ENCODE measurements at places on chromosomes 16 and 17. TPM values are rescaled to one million over a fixed set of nuclear protein-coding genes. Genes with fewer than 3 reads are reported as not detected.

The SPIRE2 gene
- polyA plus RNA-seq = 14.7 TPM

DNA sequence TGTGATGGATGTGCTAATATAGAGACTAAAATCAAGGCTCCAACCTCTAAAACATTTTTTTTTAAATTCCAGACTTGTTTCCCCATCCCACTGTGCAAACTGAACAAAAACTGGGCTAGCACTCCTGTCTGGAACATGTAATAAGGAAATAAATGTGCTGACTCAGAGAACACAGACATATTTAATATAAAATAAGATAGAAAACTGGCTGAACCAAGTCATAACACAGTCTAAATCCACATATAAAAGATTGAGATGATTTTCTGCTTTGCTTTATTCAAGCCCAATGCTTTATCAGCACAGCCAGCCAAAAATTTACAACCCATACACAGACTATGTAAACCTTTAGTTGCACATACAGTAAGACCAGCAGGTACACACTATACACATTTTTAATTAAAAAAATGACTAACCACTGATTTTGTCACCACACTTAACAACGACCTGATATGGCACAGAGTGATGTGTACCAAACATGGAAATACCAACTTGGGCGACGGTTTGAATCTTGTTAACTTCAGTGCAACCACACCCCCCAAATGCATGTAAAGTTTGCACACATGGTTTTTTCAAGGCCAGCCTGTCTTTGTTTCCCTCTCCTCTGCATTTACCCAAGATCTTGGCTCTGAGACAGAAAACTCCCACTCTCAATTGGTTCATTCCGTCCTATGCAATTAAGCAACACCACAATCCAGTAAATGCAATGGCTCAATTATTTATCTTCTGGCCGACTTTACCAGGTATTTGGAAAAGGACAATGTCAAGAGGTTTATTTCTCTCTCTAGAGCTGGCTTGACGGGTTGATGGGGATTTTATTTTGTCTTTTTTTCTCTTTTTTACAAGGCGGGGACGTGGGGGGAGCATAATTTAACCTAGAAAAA, 1.2 kb downstream of the STAT3 start:
- DNase-seq = no peak

- DNase-seq = no peak
These were observed 207.1 kb downstream of the ZFHX3 start for GRCh38 chr16:72840631-72841381.

DNA sequence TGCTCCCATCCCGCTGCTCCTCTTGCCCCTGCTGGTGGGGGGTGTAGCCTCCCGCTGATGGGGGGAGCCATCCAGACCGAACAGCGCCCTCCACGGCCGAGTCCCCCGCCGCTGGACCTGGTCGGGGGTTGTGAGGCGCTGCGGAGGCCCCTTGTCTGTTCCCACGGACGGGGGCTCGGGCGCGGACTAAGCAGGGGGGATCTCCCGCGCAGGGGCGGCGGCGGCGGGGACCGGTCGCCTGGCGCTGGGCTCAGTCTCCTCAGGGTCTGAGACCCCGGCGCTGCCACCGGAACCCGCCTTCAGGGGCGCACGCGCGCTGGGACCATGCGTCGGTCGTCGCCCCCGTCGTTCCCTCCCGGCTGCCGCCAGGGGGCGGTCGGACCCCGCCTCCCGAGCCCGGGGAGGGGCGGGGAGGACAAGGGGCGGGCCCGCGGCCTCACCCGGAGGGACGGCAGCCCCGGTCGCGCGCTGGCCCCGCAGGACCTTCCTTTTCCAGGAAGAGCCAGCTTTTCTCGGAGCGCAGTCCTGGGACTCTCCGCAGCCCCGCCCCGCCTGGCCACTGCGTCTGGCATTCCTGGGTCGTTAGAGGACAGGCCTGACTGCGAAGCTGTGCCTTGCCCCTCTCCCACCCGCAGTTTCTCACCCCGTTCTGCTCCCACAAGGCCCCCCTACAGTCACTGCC, 6.3 kb upstream of the IL32 start:
- peak; percentile 99 for DNase-seq

GRCh38 chr16:85303354-85303883, 191.1 kb upstream of the CIBAR2 start:
- peak; percentile 93 for DNase-seq

GRCh38 chr17:28509789-28510188, 3.6 kb downstream of the FOXN1 start:
- no peak for DNase-seq

DNA sequence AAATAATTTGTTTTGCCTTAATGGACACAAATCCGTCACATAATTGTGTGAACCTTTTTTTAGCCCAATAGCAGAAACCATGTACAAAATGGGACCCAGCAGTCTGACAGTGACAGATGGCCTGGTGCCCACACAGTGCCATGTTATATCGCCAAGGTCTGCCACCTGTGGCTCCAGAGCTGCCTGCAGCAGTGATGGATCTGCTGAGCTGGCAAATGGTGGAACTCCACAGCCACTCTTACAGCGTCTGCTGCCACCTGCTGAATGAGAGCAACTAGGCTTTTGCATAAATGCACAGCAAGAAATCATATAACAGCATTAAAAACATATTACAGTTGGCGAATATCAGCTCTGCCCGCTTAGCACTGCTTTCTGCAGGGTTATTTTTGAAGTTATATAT, 59.4 kb downstream of the NUP93 start:
- no peak for DNase-seq

DNA sequence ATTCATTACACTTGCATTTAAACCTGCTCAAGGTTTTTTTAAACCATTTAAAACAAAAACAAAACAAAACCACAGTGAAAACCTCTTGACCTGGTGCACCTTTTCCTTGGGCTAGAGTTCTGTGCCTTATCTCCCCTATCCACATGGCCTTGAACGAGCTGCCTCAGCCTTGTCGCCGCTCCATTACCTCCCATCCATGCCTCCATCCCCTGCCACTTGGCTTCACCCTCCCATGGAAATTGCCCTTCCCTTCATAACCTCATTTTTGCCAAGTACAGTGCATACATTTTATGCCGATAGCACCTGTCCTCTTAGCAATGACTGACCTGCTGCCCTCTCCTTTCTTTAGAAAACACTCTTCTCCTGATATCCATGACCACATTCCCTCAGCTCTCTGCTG, 188.6 kb upstream of the ASIC2 start:
- no peak for DNase-seq

DNA sequence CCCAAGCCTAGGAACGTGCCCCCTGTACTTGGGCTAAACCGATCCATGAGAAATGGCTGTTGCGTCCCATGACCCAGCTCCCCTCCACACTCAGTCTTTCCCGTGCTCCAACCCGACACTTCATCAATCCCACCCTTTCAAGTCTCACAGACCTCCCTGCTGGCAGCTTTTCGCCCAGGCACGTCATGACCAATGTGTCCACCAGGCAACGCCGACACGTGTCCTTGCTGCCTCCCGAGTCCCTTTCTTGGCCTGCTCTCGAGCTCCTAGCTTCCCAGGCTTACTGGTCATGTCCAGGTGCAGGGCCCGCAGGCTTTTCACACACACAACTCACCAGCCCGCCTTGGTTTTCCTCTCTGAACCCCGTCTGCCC, 12.2 kb downstream of the MNT start:
- no peak for DNase-seq

DNA sequence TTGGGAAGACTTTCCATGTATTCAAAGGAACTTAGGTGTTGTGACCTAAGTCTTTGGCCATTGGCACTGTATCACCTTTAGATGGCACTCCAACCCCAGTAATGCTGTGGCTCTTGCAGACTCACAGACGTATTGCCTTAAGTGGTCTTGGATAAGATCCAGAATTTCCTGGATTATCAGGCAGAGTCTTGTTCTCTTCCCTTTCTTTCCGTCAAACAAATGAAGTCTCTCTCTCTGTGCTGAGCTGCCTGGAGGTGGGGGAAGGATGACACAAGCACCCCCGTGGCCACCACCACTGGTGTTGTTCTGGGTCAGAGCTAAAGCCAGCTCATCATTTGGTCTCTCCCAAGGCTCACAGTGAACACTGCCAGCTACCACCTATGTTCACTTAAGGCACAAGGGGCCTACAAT, 789.9 kb upstream of the KIF2B start:
- peak; percentile 79 for DNase-seq

DNA sequence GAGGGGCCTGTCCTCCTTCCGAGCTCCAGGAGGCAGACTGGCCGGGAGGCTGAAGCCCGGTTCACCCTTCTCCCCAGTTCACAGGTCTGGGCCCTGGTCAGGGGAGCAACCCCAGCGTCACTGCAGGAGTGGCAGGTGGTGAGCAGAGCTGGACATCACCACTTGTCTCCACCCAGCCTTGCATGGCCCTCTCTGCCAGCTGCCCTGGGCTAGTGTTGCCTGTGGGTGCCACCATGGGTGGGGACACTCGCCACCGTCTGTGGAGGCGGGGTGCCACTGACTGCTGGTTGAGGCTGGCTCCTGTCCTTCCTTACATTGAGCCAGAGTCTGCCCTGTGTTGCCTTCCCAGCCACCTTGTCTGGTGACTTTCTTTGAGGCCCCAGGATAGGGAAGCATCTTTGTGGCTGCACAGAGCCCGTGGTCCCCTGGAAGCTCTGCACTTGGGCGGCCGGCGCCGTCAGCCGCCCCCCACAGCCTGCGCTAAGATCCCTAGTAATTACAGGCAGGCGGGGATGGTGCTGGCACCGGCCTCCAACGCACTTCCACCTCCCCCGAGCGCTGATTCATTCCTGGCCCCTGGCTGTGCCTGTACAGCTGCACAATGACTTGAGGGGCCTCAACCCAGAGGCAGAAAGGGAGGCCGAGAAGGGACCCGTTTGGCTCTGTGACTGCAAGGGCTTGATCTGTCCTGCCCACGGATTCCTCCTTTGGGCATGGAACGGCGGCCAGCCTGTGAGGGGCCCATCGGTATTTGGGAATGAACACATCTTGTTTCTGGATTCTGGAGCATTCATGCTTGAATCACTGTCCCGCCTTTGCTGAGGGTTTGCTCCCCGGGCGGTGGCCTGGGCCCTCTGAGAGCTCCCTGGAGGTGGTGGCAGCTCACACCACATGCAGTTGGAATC, 5.2 kb downstream of the BAIAP2 start:
- DNase-seq = no peak

GRCh38 chr17:4479982-4480751, 18.5 kb upstream of the SPNS2 start:
- no peak for DNase-seq

DNA sequence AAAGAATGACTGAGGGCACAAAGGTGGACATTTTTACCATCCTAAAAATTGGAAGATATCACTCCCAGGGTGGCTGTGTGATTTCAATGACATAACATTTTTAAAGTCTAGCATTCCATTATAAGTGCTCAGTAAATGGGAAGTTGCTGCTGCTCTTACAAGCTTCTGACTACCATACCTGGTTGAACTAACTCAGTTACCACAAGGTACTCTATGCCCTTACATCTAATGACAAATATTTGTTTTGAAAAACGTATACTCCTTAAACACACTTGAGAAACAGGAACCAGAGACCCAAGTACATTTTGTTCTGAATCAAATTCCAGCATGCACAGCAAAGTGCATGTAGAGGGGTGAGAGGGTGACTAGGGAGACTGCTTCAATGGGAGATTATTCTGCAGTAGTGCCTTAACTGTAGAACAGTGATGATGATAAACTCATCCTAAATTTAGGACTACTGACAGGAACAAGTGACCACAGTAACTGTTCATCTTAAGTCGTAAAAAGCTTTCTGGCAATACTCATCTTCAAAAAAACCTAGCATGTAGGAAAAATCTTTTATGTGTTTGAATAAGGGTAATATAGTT, 83.5 kb downstream of the KANSL1 start:
- DNase-seq = no peak

DNA sequence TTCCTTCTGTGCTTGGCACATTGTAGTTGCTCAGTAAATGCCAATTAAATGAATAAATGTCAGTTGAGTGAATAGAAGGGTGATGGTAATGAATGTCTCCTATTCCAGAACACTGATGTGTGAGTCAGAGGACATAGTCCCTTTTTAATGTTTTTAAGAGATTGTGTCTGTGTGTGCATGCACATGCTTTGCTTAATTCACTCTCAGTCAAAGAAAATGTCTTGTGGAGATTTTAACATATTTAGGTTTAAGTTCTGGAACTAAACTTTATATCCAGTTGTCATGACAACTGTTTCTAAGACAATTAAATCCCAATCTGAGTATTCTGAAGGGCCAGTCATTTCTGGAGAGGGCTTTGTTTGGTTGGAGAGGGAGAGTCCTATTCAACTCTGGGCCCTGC, 255.3 kb upstream of the CDH11 start:
- DNase-seq = no peak

- DNase-seq = no peak
These were observed 47.3 kb upstream of the CPNE2 start for GRCh38 chr16:57044931-57045693.

Measured in left lung (tissue), 14 donors.